NCI-H2227 treated with DMSO at 0.1 percent for 48 hours (cell line): ENCODE measurements at places on chromosomes 6 and 20.

DNA sequence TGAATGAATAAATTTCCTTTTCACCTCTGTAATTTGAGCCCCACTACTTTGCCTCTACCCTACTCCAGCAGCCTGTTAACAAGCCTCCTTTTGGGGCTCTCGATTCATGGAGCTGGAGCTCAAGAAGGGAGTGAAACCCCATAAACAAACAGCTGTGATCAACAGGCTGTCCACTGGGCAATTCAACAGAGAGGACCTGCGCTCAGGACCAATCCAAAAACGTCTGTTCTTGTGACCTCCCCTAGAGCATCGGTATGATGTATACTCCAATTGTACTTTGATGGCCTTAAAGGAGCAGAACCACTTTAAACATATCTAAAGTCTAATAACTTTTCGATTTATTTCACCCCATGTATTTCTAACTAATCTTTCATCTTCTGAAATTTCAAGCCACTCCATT lies 37.4 kb downstream of the HIVEP2 start:
- DNase-seq = no peak

DNA sequence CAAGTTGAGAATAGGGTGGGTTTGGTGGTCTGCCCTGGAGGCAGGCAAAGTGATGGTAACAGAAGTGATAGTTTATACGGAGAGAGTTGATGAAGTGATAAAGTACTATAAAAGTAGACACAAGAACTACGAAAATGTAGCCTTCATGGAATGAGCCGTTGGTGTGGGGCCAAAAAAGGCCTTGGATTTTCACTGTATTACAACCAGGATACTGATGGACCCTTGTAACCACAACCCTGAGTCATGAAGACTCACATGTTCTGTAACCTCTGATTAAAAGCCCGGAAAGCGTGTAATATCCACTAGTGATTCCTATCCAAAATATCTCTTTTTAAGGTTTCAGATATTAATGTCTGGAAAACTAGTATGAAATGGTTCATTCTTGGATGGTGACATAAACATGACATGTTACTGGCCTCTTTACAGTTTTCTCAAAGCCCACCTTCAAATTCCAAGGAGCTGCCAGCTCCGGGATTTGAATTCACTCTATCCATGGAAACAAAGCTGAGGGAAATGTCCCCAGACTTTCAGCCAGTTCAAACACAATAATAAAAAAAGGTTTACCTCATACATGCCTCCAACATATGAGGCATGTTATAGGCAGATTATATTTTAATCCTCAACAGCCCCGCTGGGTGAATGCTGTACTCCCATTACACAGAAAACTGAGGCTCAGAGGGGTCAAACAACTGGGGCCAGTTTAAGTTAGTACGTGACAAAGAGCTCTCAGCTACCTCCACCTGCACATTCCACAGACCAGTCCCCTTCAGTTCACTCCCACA lies 55.4 kb downstream of the MRPL14 start:
- DNase-seq = no peak

DNA sequence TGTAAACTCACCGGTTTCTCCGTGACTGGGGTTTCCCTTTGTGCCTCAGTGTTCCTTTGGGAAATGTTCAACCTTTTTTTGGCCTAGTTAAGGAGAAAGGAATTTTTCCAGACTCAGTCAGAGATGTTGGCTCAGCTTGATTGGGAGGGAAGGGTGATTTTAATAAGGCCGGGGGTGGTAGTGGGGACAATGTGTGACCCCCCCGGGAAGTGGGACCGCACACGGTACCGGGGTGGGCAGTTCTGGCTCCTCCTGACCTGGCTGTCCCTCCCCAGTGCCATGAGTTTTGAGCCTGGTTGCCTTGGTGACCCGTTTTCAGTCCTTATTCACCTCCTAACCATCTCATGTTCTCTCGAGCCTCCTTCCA lies 132.7 kb downstream of the SNX5 start:
- DNase-seq = no peak

DNA sequence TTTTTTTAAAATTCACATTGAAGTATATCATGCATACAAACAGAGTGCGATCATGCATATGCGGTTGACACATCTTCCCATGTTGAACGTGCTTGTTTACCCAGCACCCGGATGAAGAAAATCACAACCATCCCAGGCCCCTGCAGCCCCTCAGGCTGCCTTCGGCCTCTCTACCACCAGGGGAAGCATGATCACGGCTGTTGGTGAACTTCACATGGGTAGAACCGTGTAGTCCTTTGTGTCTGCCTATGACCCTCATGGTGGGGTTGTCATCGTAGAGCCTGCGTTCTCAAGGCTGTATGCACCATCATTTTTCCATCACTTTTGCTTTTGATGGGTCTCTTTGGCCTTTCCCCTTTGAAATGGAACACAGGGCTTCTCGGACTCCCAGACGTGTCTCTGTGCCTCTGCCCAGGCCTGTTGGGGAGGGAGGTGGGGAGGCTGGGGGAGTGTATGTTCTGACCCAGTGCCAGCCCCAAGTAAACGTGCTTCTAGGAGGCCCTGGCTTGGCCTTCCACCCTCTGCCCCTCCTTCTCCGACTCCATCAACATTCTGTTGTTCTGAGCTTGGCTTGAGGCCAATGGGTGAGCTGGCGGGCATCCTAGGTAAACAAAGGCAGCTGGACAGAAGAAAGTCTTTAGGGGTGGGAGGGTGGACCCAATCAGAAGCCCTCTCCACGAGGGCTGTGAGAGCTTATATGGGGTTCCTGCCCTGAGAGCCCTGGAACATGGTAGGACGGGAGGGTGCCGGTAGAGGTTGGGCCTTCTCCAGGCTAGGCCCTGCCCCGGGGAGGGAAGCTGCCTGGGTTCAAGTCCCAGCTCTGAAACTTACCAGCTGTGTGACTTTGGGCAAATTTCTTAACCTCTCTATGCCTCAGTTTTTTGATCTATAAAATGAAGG lies 39.7 kb downstream of the TGM2 start:
- no peak for DNase-seq

GRCh38 chr20:34047010-34047687 lies 53.4 kb downstream of the RALY start:
- no peak for DNase-seq

GRCh38 chr6:21109391-21110178 lies 484.0 kb upstream of the SOX4 start:
- no peak for DNase-seq
